ENCODE measurements at places on chromosomes 5 and 9. TPM values are rescaled to one million over a fixed set of nuclear protein-coding genes. Genes with fewer than 3 reads are reported as not detected.

The PCDHGA6 gene
- total RNA-seq = 8.5 TPM

The CTSV gene
- 0.69 TPM for total RNA-seq

DNA sequence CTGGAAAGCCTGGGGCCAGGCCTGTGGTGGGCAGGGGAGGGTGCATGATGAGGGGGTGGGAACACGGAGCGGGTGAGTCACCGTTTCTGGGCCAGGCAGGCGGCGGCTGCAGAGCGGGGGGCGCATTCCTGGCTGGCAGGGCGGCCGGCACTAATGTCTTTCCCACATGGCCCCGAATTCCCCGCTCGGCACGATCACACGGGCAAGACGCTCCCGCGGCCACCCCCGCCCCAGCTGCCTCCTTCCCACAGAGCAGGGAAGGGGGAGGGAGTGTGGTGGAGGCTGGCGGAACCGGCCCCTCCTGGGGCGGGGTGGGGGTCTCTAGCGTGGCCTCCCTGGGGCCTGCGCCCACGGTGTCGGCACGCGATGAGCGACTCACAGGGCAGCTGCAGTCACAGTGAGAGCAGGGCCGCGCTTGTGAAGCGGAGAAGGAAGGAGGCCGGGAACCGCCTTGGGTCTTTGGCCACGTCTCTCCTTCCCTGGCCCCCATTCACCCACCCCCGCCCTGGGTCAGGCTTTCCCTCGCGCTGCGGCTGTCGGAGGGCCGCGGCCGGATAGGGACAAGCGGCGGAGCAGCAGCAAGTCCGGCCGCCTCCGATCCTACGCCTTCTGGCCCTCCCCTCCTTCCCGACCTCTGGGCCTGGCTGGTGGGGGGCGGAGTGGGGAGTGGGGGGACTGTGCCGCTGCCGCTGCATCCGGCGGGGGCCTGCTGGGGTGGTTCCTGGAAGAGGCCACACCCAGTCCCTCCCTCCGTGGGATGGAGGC lies 48.9 kb downstream of the CXXC5 start:
- peak overlapping the region; percentile 31 for H3K4me3 ChIP-seq
- H3K27me3 ChIP-seq = no peaks in the 10 kb centered on the region
- DNase-seq = peak; percentile 89
- H3K4me1 ChIP-seq = peaks cover 16% of the 10 kb centered on the region

DNA sequence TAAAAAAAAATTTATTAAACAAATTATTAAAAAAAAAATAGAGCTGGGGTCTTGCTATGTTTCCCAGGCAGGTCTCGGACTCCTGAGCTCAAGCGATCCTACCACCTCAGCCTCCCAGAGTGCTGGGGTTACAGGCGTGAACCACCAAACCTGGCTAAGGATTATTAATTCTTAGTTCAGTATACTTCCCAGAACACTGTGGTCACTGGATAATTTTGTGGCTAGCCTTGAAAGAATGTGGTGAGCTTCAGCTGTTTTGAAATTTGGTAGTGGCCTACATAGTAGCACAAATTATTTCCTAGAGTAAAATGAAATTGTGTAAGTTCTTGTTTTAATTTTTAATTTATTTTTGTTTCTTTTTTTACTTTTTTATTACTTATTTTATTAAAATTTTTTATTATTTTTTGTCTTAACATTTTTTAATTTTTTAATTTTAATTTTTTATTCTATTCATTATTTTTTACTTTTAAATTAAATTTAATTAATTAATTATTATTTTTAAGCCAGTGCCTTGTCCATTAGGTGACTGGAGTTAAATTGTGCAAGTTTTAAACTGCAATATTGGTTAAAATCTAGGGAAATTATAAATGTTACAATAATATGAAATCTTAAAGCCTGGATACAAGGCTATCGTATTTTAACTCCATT lies 23.0 kb downstream of the ARRDC3 start:
- DNase-seq = no peak
- peaks cover 3% of the 10 kb centered on the region for H3K27me3 ChIP-seq
- H3K27ac ChIP-seq = no peak overlapping the region
- H3K4me1 ChIP-seq = no peaks in the 10 kb centered on the region

GRCh38 chr5:158484150-158484549 lies 615.6 kb downstream of the EBF1 start:
- H3K4me1 ChIP-seq = peaks cover 15% of the 10 kb centered on the region
- no peak overlapping the region for H3K4me3 ChIP-seq
- H3K27ac ChIP-seq = no peak overlapping the region
- DNase-seq = no peak
- no peaks in the 10 kb centered on the region for H3K27me3 ChIP-seq
- H3K36me3 ChIP-seq = no peaks in the 10 kb centered on the region

DNA sequence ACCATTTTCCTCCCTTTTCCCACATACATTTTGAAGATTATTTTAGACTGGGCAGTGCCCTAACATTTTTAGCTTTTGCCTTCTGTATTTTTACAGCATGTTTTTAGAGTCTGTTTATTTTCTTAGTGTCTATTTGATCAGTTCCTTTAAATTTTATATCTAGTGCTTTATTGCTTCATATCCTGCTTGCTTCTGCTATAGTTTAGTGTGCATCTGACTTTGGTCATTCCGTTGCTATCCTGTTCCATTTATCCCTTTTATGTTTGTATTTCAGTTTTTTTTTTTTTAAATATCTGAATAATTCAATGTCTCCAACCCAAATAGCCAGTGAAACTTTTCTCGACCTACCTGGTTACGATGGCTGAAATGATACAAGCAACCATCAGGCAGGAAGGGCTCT lies 203.8 kb downstream of the ARHGAP26 start:
- no peaks in the 10 kb centered on the region for H3K4me1 ChIP-seq
- H3K27ac ChIP-seq = no peak overlapping the region
- H3K27me3 ChIP-seq = no peaks in the 10 kb centered on the region
- H3K4me3 ChIP-seq = no peak overlapping the region
- H3K36me3 ChIP-seq = no peaks in the 10 kb centered on the region
